Activated CD4-positive, CD25-positive, alpha-beta regulatory T cell treated with anti-CD3 and anti-CD28 coated beads, Interleukin-2, amount 50 U/mL, for 72 hours (primary cell): ENCODE measurements at places on chromosomes 16 and 17.

- DNase-seq: no peak
These were observed 271.0 kb downstream of the C16orf95 start for GRCh38 chr16:87046235-87046634.

GRCh38 chr16:66168777-66169176 is 197.7 kb upstream of the CDH5 start:
- no peak for DNase-seq

GRCh38 chr17:1177016-1177700 is 2.6 kb downstream of the ABR start:
- DNase-seq: no peak

DNA sequence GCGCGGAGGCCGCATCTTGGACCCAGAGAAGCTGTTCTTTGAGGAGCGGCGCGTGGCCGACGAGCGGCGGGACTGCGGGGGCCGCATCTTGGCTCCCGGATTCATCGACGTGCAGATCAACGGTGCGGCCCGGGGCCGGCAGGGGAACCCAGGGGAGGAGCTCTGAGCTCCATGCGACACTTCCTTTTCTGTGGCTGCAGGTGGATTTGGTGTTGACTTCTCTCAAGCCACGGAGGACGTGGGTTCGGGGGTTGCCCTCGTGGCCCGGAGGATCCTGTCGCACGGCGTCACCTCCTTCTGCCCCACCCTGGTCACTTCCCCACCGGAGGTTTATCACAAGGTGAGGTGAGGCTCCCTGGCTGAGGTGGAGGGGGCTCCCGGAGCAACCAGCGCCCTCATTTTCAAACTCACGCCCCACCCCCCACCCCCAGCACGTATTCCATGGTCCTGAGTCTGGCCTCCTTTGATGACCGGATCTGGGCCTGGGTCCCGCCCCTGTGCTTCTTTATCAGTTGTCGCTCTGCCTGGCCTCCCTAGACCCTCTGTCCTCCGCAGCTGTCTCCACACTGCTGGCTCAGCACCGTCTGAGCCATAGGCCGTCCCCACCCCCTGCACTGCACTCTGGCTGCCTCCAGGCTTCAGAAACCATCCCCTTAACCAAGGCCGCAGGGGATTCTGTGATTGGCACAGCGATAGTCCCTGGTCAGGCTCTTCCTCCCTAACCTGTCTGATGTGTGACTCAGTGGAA is 787 bp downstream of the AMDHD2 start:
- DNase-seq: peak; percentile 58

DNA sequence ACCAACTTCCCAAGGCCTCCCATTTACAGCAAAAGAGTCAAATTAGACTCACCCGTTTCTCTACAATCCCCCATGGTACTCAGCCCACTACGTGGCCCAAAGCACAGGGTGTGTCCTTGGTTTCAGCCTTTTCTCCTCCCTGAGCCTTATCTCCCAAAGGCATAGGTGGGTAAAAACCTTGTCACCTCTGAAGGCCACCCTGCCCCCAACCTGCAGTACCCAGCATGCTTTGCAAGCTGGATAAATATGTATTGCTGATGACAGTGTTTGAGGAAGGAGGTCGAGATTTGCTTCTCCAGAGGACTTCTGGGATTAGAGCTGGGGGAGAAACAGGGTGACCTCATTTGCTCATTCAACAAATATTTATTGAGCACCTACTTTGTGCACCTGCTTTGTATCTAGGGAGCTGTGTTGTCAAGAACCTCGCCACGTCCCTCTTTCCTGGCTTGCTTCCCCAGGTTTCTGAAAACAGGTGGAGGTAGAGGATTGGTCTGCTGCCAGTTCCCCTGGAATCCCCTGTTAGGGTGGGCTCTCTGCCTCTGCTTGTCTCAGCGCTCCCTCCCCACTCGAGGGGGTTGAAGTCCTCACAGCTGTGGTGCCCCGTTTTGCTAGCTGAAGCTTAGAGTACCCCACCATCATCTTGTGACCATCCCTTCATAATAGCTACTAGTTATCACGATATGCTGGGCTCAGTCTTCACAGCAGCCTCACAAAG is 3.0 kb downstream of the LASP1 start:
- no peak for DNase-seq

DNA sequence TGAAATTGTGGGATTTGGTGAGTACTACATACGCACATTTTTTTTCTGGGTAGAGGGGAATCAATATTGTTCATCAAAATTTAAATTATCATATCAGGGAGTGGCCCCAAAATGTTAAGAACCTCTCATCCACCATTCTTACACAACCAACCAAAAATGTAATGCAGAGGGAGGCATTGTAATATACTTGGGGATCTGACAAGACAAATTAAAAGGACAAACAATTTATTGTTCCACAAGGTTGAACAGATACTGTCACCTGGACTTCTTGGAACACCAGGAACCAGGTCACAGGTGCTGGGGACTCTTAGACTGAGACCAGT is 14.7 kb upstream of the HOXB9 start:
- DNase-seq: no peak

- no peak for DNase-seq
These were observed 507.1 kb downstream of the WWOX start for GRCh38 chr16:78606545-78606944.

GRCh38 chr16:81608523-81609209 is 164.1 kb downstream of the CMIP start:
- DNase-seq: no peak

GRCh38 chr17:80220736-80221215 is 549 bp downstream of the SLC26A11 start:
- DNase-seq: no peak

- DNase-seq: no peak
These were observed 33.5 kb downstream of the KANSL1 start for GRCh38 chr17:46159686-46160085.

DNA sequence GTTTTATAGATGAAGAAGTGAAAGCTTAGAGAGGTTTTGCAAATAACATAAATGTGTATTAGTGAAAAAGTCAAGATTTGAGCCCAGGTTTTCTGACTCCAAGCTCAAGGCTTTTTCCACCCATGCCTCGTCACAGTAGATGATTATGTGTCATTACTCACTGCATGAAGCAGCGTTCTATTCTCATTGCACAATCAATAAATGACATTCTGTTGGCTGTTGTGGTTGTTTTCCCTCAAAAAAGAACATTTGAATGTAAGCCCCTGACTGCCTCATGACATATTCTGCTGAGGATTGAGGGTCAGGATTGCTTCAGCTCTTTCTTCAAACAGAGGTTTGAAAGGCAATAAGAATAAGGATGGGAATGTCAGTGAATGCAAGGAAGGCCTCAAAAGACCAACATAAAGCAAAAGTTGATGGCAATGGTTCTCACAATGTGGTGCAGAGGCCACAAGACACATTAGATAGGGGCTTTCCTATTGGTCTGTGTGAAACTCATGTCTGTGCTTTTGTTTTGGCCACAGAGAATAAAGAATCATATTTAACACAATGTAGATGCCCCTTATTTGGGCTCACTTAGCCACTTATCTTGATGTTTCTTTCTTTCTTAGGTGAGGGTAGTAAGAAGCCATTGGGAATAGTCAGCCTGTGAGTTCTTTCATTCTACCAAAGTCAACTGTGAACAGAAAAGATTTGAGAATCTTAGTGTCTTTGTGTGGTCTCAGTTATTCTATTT is 5.4 kb upstream of the MMD start:
- no peak for DNase-seq

DNA sequence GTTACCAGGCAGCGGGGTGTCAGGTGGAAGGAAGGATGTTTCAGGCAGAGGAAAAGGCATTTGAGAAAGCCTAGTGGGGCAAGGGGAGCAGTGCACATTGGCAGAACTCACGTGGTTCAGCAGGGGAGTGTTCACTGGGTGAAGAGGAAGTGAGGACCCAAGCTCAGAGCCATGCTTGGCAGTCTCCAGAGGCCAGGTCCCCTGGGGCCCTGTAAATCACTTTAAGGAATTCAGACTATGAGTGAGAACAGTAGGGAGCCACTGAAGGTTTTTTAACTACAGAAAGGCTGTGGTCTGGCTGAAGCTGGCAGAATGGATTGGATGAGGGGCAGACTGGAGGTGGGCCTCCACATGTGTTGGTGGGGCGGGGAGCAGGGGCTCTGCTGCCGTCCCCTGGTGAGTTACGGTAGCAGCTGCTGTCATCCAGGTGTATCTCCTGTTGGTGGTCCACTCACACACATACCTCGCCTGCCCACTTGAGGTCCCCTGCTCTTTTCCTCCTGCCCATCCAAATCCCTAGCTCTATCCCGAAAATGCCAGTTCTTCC is 5.1 kb downstream of the CLEC16A start:
- no peak for DNase-seq

- no peak for DNase-seq
These were observed 140.6 kb downstream of the MAP2K6 start for GRCh38 chr17:69555056-69555455.
